ENCODE measurements at places on chromosomes 12 and 14.

GRCh38 chr14:64573109-64573508 lies 23.3 kb downstream of the PPP1R36 start:
- no peaks in the 10 kb centered on the region for H3K4me1 ChIP-seq
- no peaks in the 10 kb centered on the region for H3K27me3 ChIP-seq
- H3K27ac ChIP-seq, result no peak overlapping the region

DNA sequence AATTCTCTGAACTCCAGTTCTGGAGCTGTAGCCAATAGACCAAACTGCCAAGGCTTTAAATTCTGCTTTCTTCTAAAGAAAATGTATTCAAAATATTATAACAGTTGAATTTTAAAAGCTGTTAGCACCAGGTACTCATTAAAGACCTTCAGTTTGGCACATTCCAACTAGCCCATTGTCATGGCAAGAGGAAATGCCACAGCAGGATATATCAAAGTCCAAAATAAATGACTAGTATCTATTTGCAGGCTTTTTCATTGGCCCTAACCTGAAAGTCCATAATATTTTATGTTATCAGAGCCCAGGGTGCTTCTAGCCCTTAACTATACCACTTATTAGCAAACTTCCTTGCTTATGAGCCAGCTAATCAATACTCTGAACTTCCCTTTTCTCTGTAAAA lies 3.1 kb upstream of the RIC8B start:
- H3K4me3 ChIP-seq, result no peak overlapping the region
- peaks cover 52% of the 10 kb centered on the region for H3K4me1 ChIP-seq
- H3K27me3 ChIP-seq, result no peaks in the 10 kb centered on the region
- DNase-seq, result no peak
- H3K36me3 ChIP-seq, result no peaks in the 10 kb centered on the region
- H3K27ac ChIP-seq, result no peak overlapping the region

GRCh38 chr12:49014547-49014946 lies 4.0 kb downstream of the PRKAG1 start:
- H3K27ac ChIP-seq, result no peak overlapping the region
- H3K36me3 ChIP-seq, result peaks cover 39% of the 10 kb centered on the region
- H3K4me3 ChIP-seq, result no peak overlapping the region
- H3K4me1 ChIP-seq, result peaks cover 22% of the 10 kb centered on the region
- DNase-seq, result no peak
- no peaks in the 10 kb centered on the region for H3K27me3 ChIP-seq

GRCh38 chr14:105519946-105520698 lies 6.3 kb upstream of the TMEM121 start:
- H3K4me1 ChIP-seq, result no peaks in the 10 kb centered on the region
- H3K4me3 ChIP-seq, result no peak overlapping the region
- no peak overlapping the region for H3K27ac ChIP-seq
- DNase-seq, result no peak

GRCh38 chr12:510071-510825 lies 50.5 kb downstream of the B4GALNT3 start:
- no peaks in the 10 kb centered on the region for H3K4me1 ChIP-seq
- H3K36me3 ChIP-seq, result no peaks in the 10 kb centered on the region
- no peak overlapping the region for H3K4me3 ChIP-seq
- DNase-seq, result no peak
- no peak overlapping the region for H3K27ac ChIP-seq

DNA sequence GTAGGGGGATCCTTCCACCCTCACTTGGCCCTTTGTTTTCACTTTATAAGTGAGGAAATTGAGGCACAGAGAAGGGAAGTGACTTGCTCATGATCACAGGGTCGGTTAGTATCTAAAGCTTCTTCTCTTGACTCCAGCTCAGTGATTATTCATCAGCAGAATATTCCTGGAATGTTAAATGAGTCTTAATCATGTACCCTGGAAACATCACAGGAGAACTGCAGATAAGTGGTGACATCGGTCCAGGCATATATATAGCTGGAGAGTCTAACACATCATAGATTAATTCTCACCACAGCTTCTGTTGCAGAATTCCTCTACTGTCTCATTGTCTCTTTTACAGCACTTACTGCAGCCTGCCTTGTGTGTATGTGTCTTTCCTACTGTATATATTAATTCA lies 69.9 kb downstream of the PAH start:
- H3K4me3 ChIP-seq, result no peak overlapping the region
- no peaks in the 10 kb centered on the region for H3K4me1 ChIP-seq
- no peak for DNase-seq
- no peak overlapping the region for H3K27ac ChIP-seq
- H3K36me3 ChIP-seq, result no peaks in the 10 kb centered on the region
- no peaks in the 10 kb centered on the region for H3K27me3 ChIP-seq

GRCh38 chr12:2344476-2344875 lies 291.7 kb downstream of the CACNA1C start:
- no peaks in the 10 kb centered on the region for H3K27me3 ChIP-seq
- H3K27ac ChIP-seq, result no peak overlapping the region
- peaks cover 49% of the 10 kb centered on the region for H3K4me1 ChIP-seq
- no peak overlapping the region for H3K4me3 ChIP-seq
- DNase-seq, result no peak

- H3K4me1 ChIP-seq, result peaks cover 54% of the 10 kb centered on the region
- no peak overlapping the region for H3K4me3 ChIP-seq
- peak overlapping the region; percentile 8 for H3K27ac ChIP-seq
- H3K27me3 ChIP-seq, result no peaks in the 10 kb centered on the region
These were observed 54.9 kb downstream of the VWF start for GRCh38 chr12:6069437-6070093.

DNA sequence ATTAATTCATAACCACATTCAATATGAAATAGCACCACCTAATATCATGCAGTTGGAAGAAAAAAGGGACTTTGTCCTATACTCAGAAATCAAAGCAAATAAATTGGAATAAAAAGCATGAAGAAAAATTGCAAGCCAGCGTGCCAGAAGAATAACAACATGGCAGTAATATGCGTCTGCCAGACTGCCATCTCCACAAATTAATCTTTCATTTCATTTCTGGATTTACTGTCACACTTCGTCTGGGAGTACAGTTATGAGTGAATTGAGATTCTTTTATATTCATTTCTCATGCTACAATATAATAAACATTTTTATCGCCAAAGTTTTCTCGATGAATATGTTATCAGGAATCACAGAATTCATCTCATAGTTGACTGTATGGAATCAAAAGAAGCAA lies 1327.7 kb upstream of the SEL1L start:
- H3K27me3 ChIP-seq, result no peaks in the 10 kb centered on the region
- no peak for DNase-seq
- no peak overlapping the region for H3K4me3 ChIP-seq
- no peaks in the 10 kb centered on the region for H3K4me1 ChIP-seq

GRCh38 chr14:102330806-102331205 lies 11.3 kb downstream of the ZNF839 start:
- DNase-seq, result no peak
- no peaks in the 10 kb centered on the region for H3K27me3 ChIP-seq
- H3K36me3 ChIP-seq, result peaks cover 14% of the 10 kb centered on the region
- H3K27ac ChIP-seq, result no peak overlapping the region
- no peak overlapping the region for H3K4me3 ChIP-seq

DNA sequence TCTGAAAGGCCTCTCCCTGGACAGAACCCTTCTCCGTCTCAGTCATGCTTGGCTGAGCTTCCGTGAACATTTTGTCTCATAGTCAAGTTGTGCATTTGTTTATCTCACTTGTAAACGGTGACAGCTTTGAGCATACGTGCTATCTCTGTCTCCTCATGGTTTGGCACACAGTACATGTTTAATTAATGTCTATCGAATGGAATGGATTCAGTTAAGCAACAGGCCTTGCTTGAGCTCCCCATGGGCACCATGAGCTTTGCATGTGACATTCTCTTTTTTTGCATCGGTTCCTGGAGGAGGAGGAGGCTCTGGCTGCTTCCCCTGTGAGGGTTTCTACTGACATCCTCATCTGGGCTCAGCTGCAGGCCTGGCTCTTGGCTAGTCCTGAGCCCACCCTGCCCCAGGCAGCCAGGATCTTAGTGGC lies 80.0 kb downstream of the PRIMA1 start:
- DNase-seq, result no peak
- no peaks in the 10 kb centered on the region for H3K4me1 ChIP-seq
- no peak overlapping the region for H3K4me3 ChIP-seq
- H3K27me3 ChIP-seq, result no peaks in the 10 kb centered on the region
- H3K36me3 ChIP-seq, result no peaks in the 10 kb centered on the region

DNA sequence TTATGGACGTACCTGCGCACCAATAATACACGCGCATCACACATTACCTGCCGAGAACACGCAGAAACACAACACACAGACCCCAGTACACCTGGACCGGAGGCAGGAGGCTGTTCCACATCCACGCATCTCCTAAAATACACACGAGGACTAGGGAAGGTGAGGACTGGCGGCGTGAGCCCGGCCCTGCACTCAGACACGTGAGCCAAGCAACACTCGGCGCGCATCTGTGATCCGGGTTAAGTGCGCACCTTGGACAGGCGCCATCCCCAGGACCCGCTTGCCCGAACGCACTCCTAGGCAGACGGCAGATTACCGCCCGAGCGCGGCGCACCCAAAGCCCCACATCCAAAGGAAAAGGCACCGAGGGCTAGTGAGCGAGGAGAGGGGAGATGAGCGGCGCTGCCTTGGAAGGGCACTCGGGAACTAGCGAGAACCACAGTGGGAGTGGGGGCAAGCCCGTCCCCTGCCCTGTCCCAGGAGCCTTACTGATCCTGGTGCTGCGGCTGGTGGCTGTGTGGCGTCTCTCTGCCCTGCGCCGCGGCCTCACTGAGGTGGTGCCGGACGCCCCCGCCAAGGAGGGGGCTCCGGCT lies 417 bp downstream of the GLS2 start:
- H3K4me3 ChIP-seq, result peak overlapping the region; percentile 63
- no peak for DNase-seq
- peaks cover 36% of the 10 kb centered on the region for H3K27me3 ChIP-seq
- H3K36me3 ChIP-seq, result no peaks in the 10 kb centered on the region

DNA sequence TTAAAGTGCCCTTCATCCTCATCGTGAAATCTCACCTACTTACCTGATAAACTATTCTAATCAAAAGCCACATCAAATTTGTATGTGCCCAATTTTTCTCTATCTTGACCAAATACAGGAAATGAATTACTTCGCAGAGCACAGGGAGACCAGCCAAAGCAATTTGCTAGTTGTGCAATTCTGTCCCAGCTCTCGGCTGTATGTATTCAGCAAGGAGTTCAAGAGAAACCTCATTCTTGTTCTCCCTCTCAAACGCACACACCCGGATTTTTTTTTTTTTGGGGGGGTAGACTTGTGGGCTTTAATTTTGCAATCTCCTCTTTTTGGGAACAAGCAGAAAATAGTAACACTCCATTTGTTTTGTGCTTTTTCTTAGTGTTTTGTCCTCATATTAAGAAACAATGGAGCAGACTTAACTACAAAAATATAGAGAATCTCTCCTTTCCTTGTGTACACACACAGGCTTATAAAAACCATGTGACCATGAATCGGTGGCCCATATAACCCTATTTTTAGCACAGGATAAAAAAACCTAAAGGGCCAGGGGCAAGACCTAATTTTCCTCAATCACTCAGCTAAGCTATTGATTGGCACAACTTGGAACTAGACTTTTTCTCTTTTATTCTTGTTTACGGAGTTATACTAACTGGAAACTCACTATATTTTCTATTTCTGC lies 64.2 kb downstream of the MBIP start:
- H3K4me3 ChIP-seq, result no peak overlapping the region
- DNase-seq, result no peak
- H3K27me3 ChIP-seq, result no peaks in the 10 kb centered on the region
- no peak overlapping the region for H3K27ac ChIP-seq
- no peaks in the 10 kb centered on the region for H3K36me3 ChIP-seq

- H3K4me1 ChIP-seq, result peaks cover 18% of the 10 kb centered on the region
- no peaks in the 10 kb centered on the region for H3K27me3 ChIP-seq
- peak; percentile 89 for DNase-seq
These were observed 1.0 kb upstream of the DDX23 start for GRCh38 chr12:48852734-48853688.

DNA sequence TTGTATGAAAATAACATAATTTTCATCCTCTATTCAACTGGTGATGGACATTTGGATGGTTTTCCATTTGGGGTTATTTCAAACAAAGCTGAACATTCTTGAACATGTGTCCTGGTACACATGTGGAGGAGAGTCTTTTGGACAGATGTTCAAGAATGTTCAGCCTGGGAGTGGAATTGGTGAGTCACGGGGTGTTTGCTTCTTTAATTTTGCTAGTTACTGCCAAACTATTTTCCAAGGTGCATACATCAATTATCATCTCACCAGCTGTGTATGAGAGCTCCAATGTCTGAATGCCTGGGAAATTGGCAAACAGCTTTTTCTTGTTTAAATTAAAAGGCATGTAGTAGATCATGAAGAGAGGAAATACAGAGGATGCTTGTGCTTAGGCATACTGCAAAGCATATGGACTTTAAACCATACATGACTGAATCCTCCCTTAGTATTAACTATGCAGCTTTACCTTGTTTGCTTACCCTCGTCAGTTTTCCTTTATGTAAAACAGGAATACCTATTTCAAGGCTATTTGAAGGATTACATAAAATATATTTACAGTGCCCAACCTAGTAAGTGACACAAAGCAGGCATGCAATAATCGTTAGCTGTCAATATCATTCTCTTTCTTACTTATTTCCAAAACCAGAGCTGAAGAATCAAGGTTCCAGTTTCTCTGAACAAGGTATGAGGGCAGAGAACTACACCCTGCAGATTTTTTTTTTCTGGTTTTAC lies 152.1 kb downstream of the ITPR2 start:
- H3K27ac ChIP-seq, result no peak overlapping the region
- H3K4me3 ChIP-seq, result no peak overlapping the region
- H3K36me3 ChIP-seq, result peaks cover 64% of the 10 kb centered on the region
- no peaks in the 10 kb centered on the region for H3K4me1 ChIP-seq
- no peaks in the 10 kb centered on the region for H3K27me3 ChIP-seq

GRCh38 chr12:46657453-46658411 lies 168.1 kb downstream of the SLC38A4 start:
- H3K27ac ChIP-seq, result no peak overlapping the region
- no peak overlapping the region for H3K4me3 ChIP-seq
- peaks cover 20% of the 10 kb centered on the region for H3K4me1 ChIP-seq
- no peaks in the 10 kb centered on the region for H3K27me3 ChIP-seq
- H3K36me3 ChIP-seq, result no peaks in the 10 kb centered on the region

- DNase-seq, result no peak
- no peak overlapping the region for H3K4me3 ChIP-seq
- H3K27ac ChIP-seq, result no peak overlapping the region
- H3K36me3 ChIP-seq, result no peaks in the 10 kb centered on the region
- H3K27me3 ChIP-seq, result no peaks in the 10 kb centered on the region
These were observed 172.3 kb upstream of the NOS1 start for GRCh38 chr12:117533687-117534086.

- H3K4me1 ChIP-seq, result peaks cover 92% of the 10 kb centered on the region
- no peak overlapping the region for H3K4me3 ChIP-seq
- H3K27ac ChIP-seq, result peak overlapping the region; percentile 41
- H3K27me3 ChIP-seq, result no peaks in the 10 kb centered on the region
- H3K36me3 ChIP-seq, result peaks cover 7% of the 10 kb centered on the region
These were observed 61.7 kb downstream of the SUSD6 start for GRCh38 chr14:69673104-69673503.
